ENCODE measurements at places on chromosomes 6 and 20.
A peak's percentile ranks its signal among the peaks of the same experiment; 100 is the strongest.

DNA sequence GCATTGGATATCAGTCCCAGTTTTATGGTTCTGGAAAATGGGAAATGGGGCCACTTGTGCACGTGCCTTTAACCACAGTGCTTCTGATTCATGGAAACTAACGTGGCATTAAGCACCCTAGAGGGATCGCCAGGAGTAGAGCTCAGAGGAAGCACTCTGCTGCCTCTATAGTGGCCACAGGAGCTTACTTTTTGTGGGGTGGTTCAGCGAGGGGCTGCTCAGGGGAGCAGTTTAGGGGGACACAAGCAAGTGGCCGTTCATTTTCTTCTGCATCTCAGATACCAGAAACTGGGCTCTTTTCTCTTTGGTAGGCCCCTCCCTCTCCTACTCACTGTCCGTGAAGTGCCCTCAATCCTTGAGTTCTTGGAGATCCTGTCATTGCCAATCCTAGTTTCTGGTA is 28.5 kb downstream of the AGPAT4 start:
- H3K27ac ChIP-seq, result no peak overlapping the region
- H3K4me1 ChIP-seq, result peaks cover 4% of the 10 kb centered on the region
- H3K36me3 ChIP-seq, result no peaks in the 10 kb centered on the region

- no peak for DNase-seq
- H3K4me3 ChIP-seq, result no peak overlapping the region
- no peaks in the 10 kb centered on the region for H3K36me3 ChIP-seq
Measured at GRCh38 chr6:97656706-97657350, 373.8 kb upstream of the MMS22L start.

DNA sequence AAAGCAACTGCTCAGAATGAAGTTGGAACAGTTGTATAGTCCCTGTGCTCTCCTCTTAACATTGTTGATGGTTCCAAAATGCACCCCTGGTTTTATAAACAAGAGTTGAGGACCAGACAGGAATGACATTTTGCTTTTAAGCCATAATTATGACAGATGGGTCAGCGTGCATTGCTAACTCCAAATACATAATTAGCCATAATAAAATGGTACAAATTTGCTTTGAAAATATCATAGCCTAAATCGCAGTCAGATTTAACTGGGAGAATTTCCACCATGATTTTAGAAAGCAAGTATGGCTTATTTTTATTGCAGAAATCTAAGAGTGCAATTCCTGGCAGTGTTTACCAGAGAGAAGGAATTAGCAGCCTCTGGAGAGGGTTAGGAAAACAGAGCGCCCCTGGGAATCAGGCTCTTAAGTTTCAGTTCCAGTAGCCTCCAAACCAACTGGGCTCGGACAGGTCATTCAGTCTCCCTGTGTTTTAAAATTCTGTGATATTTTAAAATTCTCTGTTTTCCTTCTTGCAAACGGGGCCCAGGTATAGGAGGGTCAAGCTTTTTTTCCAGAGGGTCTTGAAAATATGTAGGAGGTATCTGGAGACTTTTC is 302.3 kb downstream of the TBC1D7 start:
- no peak for DNase-seq
- H3K4me3 ChIP-seq, result no peak overlapping the region
- H3K36me3 ChIP-seq, result no peaks in the 10 kb centered on the region
- H3K27me3 ChIP-seq, result peaks cover 30% of the 10 kb centered on the region

- H3K27ac ChIP-seq, result no peak overlapping the region
- H3K27me3 ChIP-seq, result no peaks in the 10 kb centered on the region
- no peaks in the 10 kb centered on the region for H3K4me1 ChIP-seq
- H3K4me3 ChIP-seq, result no peak overlapping the region
Measured at GRCh38 chr6:156517088-156517487, 260.1 kb upstream of the ARID1B start.

DNA sequence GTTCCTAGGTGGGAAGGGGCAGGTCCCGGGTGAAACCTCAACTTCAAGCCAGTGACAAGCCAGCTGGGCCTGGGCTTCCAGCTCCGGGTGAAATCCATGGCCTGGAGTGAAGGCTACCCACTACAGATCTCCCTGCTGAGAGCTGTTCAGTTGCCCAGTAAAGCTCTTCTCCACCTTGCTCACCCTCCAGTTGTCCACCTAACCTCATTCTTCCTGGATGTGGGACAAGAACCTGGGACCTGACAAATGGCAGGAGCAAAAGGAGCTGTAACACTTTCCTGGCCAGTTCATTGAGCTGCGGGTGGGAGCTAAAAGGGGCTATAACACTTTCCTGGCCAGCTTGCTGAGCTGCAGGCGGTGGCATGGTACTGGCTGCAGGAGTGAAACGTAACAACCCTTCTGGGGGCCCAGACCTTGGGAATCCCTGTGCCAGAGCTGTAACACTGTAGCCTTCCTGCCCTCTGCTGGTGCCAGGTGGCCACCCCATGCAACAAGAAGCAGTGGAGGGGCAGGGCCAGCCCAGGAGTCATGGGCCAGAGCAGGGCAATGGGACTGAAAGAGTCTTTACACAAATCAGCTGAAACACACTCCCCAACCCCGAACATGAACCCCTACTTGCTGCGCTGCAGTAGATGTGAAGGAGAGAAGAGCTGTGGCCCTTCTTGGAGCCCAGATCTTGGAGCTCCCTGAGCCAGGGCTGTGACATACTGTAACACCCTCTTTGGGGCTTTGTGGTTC is 3.6 kb upstream of the HINT3 start:
- H3K27me3 ChIP-seq, result peaks cover 10% of the 10 kb centered on the region
- DNase-seq, result peak; percentile 38
- no peak overlapping the region for H3K27ac ChIP-seq
- no peaks in the 10 kb centered on the region for H3K36me3 ChIP-seq

DNA sequence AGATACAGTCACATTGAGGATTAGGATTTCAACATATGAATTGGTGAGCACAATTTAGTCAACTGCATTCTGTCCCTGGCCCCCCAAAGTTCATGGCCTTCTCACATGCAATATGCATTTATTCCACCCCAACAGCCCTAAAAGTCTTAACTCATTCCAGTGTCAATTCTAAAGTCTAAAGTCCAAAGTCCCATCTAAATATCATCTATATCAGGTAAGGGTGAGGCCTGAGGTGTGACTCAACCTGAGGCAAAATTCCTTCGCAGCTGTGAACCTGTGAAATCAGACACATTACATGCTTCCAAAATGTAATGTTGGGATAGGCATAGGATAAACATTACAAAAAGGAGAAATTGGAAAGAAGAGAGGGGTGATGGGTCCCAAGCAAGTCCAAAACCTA is 27.8 kb downstream of the CLIC5 start:
- no peaks in the 10 kb centered on the region for H3K27me3 ChIP-seq
- peaks cover 2% of the 10 kb centered on the region for H3K36me3 ChIP-seq
- no peak overlapping the region for H3K27ac ChIP-seq
- DNase-seq, result no peak

- H3K27ac ChIP-seq, result peak overlapping the region; percentile 40
- no peak for DNase-seq
- H3K27me3 ChIP-seq, result peaks cover 3% of the 10 kb centered on the region
- peaks cover 2% of the 10 kb centered on the region for H3K36me3 ChIP-seq
Measured at GRCh38 chr20:34956751-34957472, 1.2 kb downstream of the MYH7B start.

GRCh38 chr6:27237089-27237803 is 10.3 kb upstream of the PRSS16 start:
- no peak overlapping the region for H3K27ac ChIP-seq
- peak; percentile 47 for DNase-seq
- peaks cover 60% of the 10 kb centered on the region for H3K27me3 ChIP-seq
- peaks cover 24% of the 10 kb centered on the region for H3K4me1 ChIP-seq
- H3K4me3 ChIP-seq, result peak overlapping the region; percentile 74
- peaks cover 3% of the 10 kb centered on the region for H3K36me3 ChIP-seq

GRCh38 chr20:12179692-12180091 is 262.0 kb downstream of the BTBD3 start:
- no peak overlapping the region for H3K4me3 ChIP-seq
- DNase-seq, result no peak
- H3K36me3 ChIP-seq, result no peaks in the 10 kb centered on the region
- H3K4me1 ChIP-seq, result no peaks in the 10 kb centered on the region
- no peak overlapping the region for H3K27ac ChIP-seq
- H3K27me3 ChIP-seq, result no peaks in the 10 kb centered on the region

- peaks cover 8% of the 10 kb centered on the region for H3K4me1 ChIP-seq
- no peaks in the 10 kb centered on the region for H3K36me3 ChIP-seq
- H3K4me3 ChIP-seq, result no peak overlapping the region
- DNase-seq, result no peak
Measured at GRCh38 chr6:39929039-39929732, 5.1 kb downstream of the MOCS1 start.

DNA sequence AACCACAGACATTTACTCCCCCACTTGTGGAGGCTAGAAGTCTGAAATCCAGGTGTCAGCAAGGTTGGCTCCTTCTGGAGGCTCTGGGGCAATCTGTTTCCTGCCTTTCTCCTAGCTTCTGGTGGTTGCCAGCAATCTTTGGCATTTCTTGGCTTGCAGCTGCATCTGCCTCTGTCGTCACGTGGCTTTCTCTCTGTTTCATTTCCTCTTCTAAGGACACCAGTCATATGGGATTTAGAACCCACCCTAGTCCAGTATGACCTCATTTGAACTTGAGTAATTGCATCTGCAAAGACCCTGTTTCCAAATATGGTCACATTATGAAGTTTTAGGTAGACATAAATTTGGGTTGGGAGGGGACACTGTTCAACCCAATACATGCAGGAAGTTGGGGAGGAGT is 56.2 kb upstream of the EPB41L1 start:
- H3K27me3 ChIP-seq, result peaks cover 18% of the 10 kb centered on the region
- H3K4me1 ChIP-seq, result peaks cover 17% of the 10 kb centered on the region
- no peaks in the 10 kb centered on the region for H3K36me3 ChIP-seq
- H3K27ac ChIP-seq, result peak overlapping the region; percentile 22

DNA sequence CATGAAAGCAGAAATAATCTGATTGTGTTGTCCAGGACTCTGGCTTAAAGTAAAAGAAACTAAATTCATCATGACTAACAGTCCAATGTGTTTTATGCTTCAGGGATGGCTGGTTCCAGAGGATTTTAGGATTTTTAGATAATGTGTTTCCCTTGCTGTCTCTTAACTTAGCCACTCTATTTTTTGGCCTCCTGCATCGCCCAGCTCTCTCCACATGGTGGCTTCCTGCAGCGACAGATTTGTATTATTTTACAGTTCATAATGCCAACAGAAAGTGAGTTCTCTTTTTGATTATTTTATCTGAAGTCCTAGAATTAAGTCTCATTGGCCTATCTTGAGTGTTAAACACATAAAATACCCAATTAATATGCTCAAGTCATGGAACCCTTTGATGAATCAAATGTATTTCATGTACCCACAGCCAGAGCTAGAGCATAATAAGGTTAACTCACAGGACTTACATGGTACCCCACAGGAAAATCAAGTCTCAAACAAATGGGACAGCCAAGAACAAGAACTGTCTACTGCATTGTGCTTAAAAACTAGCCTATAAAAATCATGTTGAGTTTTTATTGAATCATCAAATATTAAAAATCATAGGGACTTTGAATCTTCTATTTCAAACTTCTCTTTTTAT is 582.5 kb downstream of the DOK5 start:
- no peak for DNase-seq
- H3K4me3 ChIP-seq, result no peak overlapping the region
- no peak overlapping the region for H3K27ac ChIP-seq
- H3K36me3 ChIP-seq, result no peaks in the 10 kb centered on the region
- H3K4me1 ChIP-seq, result no peaks in the 10 kb centered on the region
- no peaks in the 10 kb centered on the region for H3K27me3 ChIP-seq

DNA sequence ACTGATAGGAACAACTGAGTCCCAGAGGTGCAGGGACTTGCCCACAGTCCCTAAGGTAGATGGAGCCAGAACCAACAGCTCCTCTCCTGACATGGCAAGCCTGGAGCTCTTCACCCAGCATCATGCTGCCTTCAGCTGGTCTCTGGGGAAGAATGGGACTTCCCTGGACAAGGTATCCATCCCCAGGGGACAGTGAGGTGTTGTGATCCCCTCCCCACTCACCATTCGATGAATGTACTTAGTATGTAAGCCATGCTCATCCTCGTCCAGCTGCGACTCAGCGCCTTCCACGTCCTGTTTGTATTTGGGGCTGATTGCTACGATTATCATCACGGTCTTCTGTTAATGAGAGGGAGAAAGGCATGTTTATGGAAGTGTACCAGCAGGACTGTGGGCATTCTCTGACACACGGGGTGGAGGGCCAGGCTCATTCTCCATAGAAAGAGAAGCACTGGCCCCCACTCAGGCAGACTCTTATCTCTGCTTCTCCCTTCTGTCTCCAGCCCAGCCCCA is 39.4 kb downstream of the TRAF3IP2 start:
- no peak for DNase-seq
- peaks cover 66% of the 10 kb centered on the region for H3K36me3 ChIP-seq
- peaks cover 39% of the 10 kb centered on the region for H3K4me1 ChIP-seq
- H3K4me3 ChIP-seq, result peak overlapping the region; percentile 77
- H3K27ac ChIP-seq, result peak overlapping the region; percentile 94
- no peaks in the 10 kb centered on the region for H3K27me3 ChIP-seq

- peaks cover 20% of the 10 kb centered on the region for H3K36me3 ChIP-seq
- no peaks in the 10 kb centered on the region for H3K27me3 ChIP-seq
- H3K4me3 ChIP-seq, result no peak overlapping the region
- no peak for DNase-seq
Measured at GRCh38 chr6:42406306-42407280, 45.1 kb downstream of the TRERF1 start.

- peaks cover 3% of the 10 kb centered on the region for H3K36me3 ChIP-seq
- no peak overlapping the region for H3K4me3 ChIP-seq
- H3K27me3 ChIP-seq, result peaks cover 2% of the 10 kb centered on the region
- DNase-seq, result no peak
Measured at GRCh38 chr6:241336-241865, 50.9 kb upstream of the DUSP22 start.

GRCh38 chr6:82396964-82397751 is 33.5 kb downstream of the TPBG start:
- no peak for DNase-seq
- no peak overlapping the region for H3K4me3 ChIP-seq
- no peaks in the 10 kb centered on the region for H3K27me3 ChIP-seq
- H3K4me1 ChIP-seq, result no peaks in the 10 kb centered on the region
- H3K27ac ChIP-seq, result no peak overlapping the region
- H3K36me3 ChIP-seq, result no peaks in the 10 kb centered on the region

GRCh38 chr20:10788877-10789276 is 115.1 kb upstream of the JAG1 start:
- no peak overlapping the region for H3K27ac ChIP-seq
- H3K4me1 ChIP-seq, result peaks cover 2% of the 10 kb centered on the region
- no peak overlapping the region for H3K4me3 ChIP-seq
- peaks cover 1% of the 10 kb centered on the region for H3K27me3 ChIP-seq
- no peak for DNase-seq

DNA sequence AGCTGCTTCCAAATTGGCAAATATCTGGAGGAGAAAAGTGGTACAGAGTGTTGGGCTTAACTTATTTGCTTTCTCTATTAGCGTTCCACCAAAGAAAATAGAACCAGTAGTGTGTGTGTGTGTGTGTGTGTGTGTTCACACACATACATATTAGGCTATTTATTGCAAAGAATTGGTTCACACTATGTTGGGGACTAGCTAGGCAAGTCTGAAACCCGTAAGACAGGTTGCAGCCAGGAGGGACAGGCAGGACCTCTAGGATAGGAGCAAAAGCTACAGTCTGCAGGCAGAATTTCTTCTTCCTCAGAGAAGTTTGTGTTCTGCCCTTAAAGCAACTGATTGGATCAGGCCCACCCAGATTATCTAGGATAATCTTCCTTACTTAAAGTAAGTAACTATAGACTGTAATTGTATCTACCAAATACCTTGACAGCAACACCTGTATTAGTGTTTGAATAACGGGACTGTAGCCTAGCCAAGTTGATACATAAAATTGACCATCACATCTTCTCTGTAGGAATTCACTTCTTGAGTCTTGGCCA is 12.8 kb downstream of the KCTD20 start:
- H3K27me3 ChIP-seq, result no peaks in the 10 kb centered on the region
- H3K36me3 ChIP-seq, result peaks cover 16% of the 10 kb centered on the region
- H3K27ac ChIP-seq, result no peak overlapping the region
- H3K4me3 ChIP-seq, result no peak overlapping the region
